ENCODE measurements at places on chromosomes 4 and X. TPM values are rescaled to one million over a fixed set of nuclear protein-coding genes. Genes with fewer than 3 reads are reported as not detected.
A peak's percentile ranks its signal among the peaks of the same experiment; 100 is the strongest.

The CT45A2 gene
- total RNA-seq, result not detected

The AREG gene
- total RNA-seq, result 203 TPM

The MAGEA2B gene
- not detected for total RNA-seq

- H3K36me3 ChIP-seq, result no peaks in the 10 kb centered on the region
- no peak overlapping the region for H3K4me3 ChIP-seq
- peak; percentile 19 for DNase-seq
- no peaks in the 10 kb centered on the region for H3K4me1 ChIP-seq
- H3K27me3 ChIP-seq, result peaks cover 16% of the 10 kb centered on the region
Measured at GRCh38 chrX:70960730-70961129, 29.8 kb upstream of the SLC7A3 start.

DNA sequence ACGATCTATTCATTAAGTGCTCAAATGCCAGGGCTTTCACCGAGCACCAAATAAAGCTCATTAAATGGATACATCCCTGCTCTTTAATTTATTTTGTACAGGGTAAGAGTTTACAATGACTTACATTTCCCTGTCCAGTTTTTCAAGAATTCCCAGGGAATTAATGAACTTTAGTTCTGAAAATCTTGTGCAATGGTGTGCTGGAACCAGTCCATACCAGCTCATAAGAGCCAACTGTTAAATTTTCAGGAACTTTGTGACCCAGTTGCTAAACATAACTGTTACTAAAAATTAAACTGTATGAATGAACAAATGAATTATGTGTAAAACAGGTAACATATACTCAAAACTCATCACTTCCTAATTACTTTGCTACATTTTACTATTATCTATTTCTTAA, 191.7 kb upstream of the RASGEF1B start:
- H3K4me3 ChIP-seq, result no peak overlapping the region
- no peaks in the 10 kb centered on the region for H3K27me3 ChIP-seq
- H3K36me3 ChIP-seq, result no peaks in the 10 kb centered on the region
- H3K27ac ChIP-seq, result no peak overlapping the region

The CXCL3 gene
- 28.9 TPM for total RNA-seq

DNA sequence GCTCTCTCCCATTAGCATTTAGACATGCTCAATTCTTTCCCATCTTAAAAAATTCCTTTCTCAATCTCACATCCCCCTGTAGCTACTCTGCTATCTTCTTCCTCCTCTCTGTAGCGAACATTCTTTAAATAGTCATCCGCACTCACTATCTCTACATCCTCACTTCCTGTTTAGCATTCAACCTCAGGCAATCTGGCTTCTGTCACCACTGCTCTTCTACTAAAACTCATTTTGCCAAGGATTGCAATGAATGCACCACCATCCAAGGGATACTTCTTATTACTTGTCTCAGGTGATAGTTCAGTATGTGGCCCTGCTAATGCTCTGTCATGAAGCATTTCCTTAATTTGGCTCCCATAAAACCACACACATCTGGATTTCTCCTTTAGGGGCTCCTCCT, 10.9 kb upstream of the TET2 start:
- no peak overlapping the region for H3K4me3 ChIP-seq
- H3K36me3 ChIP-seq, result no peaks in the 10 kb centered on the region

The ABLIM2 gene
- total RNA-seq, result 3.6 TPM

- H3K27ac ChIP-seq, result no peak overlapping the region
- H3K4me1 ChIP-seq, result peaks cover 17% of the 10 kb centered on the region
- no peaks in the 10 kb centered on the region for H3K27me3 ChIP-seq
- no peaks in the 10 kb centered on the region for H3K36me3 ChIP-seq
- DNase-seq, result no peak
Measured at GRCh38 chr4:184344899-184345572, 127.4 kb upstream of the ENPP6 start.

The RADX gene
- 0.18 TPM for total RNA-seq

DNA sequence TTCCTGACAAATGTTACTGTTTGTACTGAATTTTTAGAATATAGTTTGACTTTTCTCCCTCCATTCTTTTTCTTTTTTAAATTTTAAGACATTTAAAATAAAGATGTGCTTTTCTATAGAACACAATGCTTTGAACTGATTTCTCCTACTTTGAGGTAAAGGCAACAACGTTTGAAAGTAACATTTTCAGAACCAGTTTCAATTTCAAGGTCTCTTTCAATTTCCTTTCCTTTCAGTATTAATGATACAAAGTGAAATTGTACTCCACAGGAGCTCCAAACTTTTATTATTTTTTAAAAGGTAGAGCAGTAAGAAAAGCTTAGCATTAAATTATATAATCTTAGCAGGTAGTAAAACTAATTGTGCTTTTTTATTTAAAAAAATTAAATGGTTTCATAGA, 54.9 kb downstream of the NDST4 start:
- no peaks in the 10 kb centered on the region for H3K4me1 ChIP-seq
- no peaks in the 10 kb centered on the region for H3K36me3 ChIP-seq
- no peaks in the 10 kb centered on the region for H3K27me3 ChIP-seq
- no peak overlapping the region for H3K4me3 ChIP-seq
- H3K27ac ChIP-seq, result no peak overlapping the region

GRCh38 chrX:20437683-20438082, 171.0 kb upstream of the RPS6KA3 start:
- H3K36me3 ChIP-seq, result no peaks in the 10 kb centered on the region
- H3K4me3 ChIP-seq, result no peak overlapping the region
- no peak for DNase-seq

DNA sequence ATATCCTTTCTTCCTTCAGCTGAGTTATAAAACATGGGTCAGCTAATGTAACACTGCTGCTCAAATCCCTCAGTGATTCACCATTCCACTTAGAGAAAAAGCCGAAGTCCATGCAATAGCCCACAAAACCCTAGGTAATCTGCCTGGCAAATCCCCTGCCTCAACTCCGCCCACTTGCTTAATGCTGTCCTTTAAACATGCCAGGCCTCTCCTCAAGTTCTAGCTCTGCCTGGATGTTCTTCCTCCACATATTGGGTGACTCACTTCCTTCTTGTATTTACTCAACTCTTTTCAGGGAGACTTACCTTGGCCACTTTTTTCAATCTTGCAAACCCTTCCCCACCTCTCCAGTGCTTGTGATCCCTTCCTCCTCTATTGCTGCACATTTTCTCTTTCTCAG, 89.8 kb downstream of the EMCN start:
- no peak overlapping the region for H3K4me3 ChIP-seq
- peaks cover 13% of the 10 kb centered on the region for H3K4me1 ChIP-seq
- no peaks in the 10 kb centered on the region for H3K27me3 ChIP-seq
- DNase-seq, result peak; percentile 82

- no peak overlapping the region for H3K4me3 ChIP-seq
- H3K27ac ChIP-seq, result no peak overlapping the region
- H3K36me3 ChIP-seq, result no peaks in the 10 kb centered on the region
- H3K4me1 ChIP-seq, result no peaks in the 10 kb centered on the region
- no peaks in the 10 kb centered on the region for H3K27me3 ChIP-seq
- DNase-seq, result no peak
Measured at GRCh38 chr4:149951152-149951900, 126.9 kb upstream of the DCLK2 start.

DNA sequence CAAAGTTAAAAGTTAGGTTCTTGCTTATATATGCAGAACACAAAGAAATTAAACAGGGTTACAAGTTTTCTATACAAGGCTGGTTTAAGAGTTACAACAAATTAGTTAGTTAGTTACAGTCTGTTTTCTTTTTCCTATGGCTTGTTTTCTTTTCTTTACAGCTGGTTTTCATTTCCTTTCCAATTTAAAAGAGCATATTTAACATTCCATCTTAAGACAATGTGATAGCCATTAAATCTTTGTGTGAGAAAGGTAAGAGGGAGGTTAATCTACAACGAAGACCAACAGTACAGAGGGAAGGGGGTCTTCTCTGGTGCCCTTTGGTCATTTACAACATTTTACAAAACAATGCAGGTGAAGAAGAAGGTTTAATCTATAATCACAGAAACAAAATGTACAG, 290.6 kb downstream of the ZNF674 start:
- H3K27me3 ChIP-seq, result no peaks in the 10 kb centered on the region
- peaks cover 17% of the 10 kb centered on the region for H3K4me1 ChIP-seq
- H3K4me3 ChIP-seq, result no peak overlapping the region
- H3K27ac ChIP-seq, result no peak overlapping the region
- no peak for DNase-seq
- H3K36me3 ChIP-seq, result no peaks in the 10 kb centered on the region

DNA sequence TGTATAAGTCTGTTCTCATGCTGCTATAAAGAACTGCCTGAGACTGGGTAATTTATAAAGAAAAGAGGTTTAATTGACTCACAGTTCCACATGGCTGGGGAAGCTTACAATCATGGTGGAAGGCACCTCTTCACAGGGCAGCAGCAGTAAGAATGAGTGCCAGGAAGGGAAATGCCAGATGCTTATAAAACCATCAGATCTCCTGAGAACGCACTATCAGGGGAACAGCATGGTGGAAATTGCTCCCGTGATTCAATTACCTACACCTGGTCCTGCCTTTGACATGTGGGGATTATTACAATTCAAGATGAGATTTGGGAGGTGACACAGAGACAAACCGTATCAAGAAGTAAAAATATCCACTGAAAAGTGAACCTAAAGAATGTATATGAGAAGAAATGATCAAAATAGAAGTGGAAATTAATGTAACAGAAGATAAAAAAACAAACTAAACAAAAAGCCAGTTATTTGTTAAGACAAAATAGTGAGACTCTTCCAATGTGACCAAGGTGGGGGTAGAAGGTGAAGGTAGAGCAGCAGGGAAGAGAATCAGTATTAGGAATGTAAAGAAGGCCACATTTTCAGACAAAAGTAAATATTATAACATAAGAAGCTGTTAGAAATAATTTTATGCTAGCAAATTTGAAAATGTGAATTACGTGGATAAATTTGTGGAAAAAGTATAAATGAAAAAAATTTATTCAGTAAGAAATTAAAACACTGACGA, 372.9 kb downstream of the NKX6-1 start:
- no peak overlapping the region for H3K4me3 ChIP-seq
- no peaks in the 10 kb centered on the region for H3K36me3 ChIP-seq
- no peaks in the 10 kb centered on the region for H3K4me1 ChIP-seq
- DNase-seq, result no peak
- H3K27ac ChIP-seq, result no peak overlapping the region
- no peaks in the 10 kb centered on the region for H3K27me3 ChIP-seq

GRCh38 chr4:118981839-118982381, 93.3 kb downstream of the SYNPO2 start:
- no peaks in the 10 kb centered on the region for H3K36me3 ChIP-seq
- H3K27ac ChIP-seq, result no peak overlapping the region
- H3K27me3 ChIP-seq, result no peaks in the 10 kb centered on the region

DNA sequence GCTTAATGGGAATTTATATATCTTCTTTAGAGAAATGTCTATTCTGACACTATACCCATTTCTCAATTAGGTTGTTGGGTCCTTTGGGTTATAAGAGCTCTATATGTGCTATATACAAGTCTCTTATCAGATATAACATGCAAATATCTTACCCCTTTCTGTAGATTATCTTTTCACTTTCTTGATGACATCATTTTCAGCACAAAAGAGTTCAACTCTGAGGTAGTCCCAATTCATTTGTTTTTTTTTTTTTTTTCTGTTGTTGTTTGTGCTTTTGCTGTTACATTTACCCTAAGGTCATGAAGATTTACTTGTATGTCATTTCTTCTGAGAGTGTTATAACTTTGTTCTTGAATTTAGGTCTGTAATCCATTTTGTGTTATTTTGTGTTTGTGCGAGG, 326.4 kb downstream of the CENPC start:
- H3K27me3 ChIP-seq, result peaks cover 18% of the 10 kb centered on the region
- no peak for DNase-seq
- H3K27ac ChIP-seq, result no peak overlapping the region
- no peaks in the 10 kb centered on the region for H3K36me3 ChIP-seq
- no peak overlapping the region for H3K4me3 ChIP-seq
- H3K4me1 ChIP-seq, result no peaks in the 10 kb centered on the region

GRCh38 chr4:24076811-24077210, 187.0 kb upstream of the PPARGC1A start:
- H3K27ac ChIP-seq, result no peak overlapping the region
- no peaks in the 10 kb centered on the region for H3K36me3 ChIP-seq
- H3K4me1 ChIP-seq, result no peaks in the 10 kb centered on the region
- H3K27me3 ChIP-seq, result no peaks in the 10 kb centered on the region
- no peak for DNase-seq

DNA sequence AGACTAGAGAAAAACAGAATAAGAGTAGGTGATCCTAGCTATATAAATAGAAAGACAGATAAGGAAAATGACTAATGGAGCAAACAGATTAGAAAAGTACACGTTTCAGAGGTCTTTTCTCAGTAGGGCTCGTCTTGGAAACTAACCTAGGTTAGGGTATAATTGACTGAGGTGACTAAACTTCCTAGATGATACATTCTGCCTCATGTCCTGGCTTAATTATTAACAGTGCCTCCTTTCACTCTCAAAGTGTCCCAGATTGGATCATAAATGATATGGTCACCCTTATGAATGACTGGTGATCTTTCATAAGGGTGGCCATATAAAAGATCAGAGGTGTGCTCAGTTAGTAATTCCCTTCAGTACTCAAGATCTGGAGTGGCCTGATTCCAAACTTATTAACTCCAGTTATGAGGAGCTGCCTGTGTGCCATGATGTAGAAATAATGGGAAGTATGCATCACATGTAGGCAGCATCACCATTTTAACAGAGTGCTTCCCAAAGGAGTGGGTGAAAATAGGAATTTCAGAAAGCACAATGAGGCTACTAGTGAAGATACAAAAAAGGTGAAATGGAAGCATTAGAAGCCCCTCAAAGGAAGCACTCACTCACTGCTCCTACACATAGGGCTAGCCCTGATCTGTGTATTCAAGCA, 14.7 kb upstream of the GRIA3 start:
- peaks cover 20% of the 10 kb centered on the region for H3K4me1 ChIP-seq
- H3K27ac ChIP-seq, result peak overlapping the region; percentile 72
- H3K27me3 ChIP-seq, result no peaks in the 10 kb centered on the region
- H3K4me3 ChIP-seq, result no peak overlapping the region
- no peaks in the 10 kb centered on the region for H3K36me3 ChIP-seq

The TCP11X2 gene
- total RNA-seq, result not detected

DNA sequence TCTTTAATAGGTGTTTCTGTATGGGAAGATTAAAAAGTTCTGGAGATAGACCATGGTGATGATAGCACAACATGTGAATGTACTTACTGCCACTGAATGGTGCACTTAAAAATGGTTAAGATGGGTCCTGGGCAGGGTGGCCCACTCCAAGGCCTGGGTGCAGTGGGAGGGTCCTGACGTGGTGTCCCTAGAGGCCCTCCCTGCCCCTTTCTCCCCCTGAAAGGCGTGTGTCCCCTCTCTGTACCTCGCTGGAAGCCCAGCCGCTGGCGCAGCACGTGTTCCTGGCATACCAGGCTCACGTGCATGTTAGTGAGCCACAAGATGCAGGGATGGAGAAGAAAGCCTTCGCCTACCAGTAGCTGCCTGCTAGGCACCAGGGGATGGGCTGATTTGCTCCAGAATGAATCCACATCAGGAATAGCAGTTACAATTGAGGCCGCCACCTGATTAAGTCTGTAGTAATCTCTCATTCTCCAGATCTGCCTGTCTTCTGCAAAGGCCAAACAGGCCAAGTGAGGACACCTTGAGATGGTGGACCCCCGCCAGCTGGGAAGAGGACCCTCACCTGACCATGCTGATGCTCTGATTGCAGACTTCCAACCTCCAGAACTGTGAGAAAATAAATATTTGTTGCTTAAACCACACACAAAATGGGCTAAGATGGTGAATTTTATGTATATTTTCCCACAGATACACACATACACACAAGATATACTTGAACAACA, 67.5 kb downstream of the COQ2 start:
- no peak overlapping the region for H3K4me3 ChIP-seq
- H3K4me1 ChIP-seq, result no peaks in the 10 kb centered on the region
- DNase-seq, result no peak
- H3K27ac ChIP-seq, result no peak overlapping the region
- no peaks in the 10 kb centered on the region for H3K27me3 ChIP-seq

GRCh38 chrX:17836830-17837229, 24.3 kb downstream of the RAI2 start:
- no peak for DNase-seq
- H3K27ac ChIP-seq, result no peak overlapping the region
- H3K27me3 ChIP-seq, result no peaks in the 10 kb centered on the region
- no peaks in the 10 kb centered on the region for H3K4me1 ChIP-seq
- H3K36me3 ChIP-seq, result no peaks in the 10 kb centered on the region

The TMEM31 gene
- total RNA-seq, result not detected

All from PC-3 (cell line).